ENCODE measurements at places on chromosomes 5 and 9.
A peak's percentile ranks its signal among the peaks of the same experiment; 100 is the strongest.

- no peak for DNase-seq
These were observed 15.6 kb downstream of the ANKHD1 start for GRCh38 chr5:140417235-140417634.

- DNase-seq, result peak; percentile 98
These were observed 83.4 kb downstream of the RAPGEF1 start for GRCh38 chr9:131656356-131657036.

DNA sequence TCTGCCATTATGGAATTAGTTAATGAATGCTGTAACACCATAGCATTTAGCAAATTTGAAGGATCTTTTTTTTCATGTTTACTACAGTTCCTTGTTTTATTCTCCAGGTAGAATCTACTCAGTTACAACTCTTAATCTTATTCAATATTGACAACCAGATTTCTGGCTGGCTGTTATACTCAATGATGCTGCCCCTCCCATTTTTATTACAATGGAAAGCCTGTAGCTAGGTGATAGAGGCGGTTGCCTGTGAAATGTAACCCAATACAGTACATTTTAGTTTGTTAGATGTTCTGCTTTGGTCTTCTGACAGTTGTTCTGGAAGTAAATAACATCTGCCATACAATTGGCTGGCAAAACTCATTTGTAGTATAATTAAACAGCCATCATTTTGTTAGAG is 294.2 kb downstream of the DMRTA1 start:
- no peak for DNase-seq

- DNase-seq, result peak; percentile 76
These were observed 28.7 kb downstream of the CDKN2A start for GRCh38 chr9:21965401-21965951.

DNA sequence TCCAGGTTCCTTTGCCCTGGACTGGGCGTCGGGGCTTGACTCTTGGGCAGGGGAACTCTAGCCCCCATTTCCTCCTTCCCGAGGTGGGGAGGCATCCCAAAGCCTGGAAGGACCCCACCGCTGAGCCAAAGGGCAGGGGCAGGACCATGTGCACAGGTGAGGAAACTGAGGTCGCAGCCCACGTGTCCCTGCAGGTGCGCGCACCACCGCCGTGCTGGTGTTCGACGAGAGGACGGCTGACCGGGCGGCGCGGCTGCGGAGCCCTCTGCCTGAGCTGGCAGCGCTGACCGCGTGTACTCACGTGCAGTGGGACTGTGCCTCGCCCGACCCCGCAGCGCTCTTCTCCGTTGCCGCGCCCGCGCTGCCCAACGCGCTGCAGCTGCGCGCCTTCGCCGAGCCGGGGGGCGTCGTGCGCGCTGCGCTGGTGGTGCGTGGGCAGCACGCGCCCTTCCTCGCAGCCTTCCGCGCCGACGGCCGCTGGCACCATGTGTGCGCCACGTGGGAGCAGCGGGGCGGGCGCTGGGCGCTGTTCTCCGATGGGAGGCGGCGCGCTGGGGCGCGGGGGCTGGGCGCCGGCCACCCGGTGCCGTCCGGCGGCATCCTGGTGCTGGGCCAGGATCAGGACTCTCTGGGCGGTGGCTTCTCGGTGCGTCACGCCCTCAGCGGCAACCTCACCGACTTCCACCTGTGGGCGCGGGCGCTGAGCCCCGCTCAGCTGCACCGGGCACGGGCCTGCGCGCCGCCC is 2.8 kb downstream of the ADGRD2 start:
- DNase-seq, result no peak

- DNase-seq, result peak; percentile 62
These were observed 12.7 kb upstream of the CD180 start for GRCh38 chr5:67209141-67209771.

- DNase-seq, result no peak
These were observed 126.4 kb upstream of the GPR151 start for GRCh38 chr5:146642410-146642809.

DNA sequence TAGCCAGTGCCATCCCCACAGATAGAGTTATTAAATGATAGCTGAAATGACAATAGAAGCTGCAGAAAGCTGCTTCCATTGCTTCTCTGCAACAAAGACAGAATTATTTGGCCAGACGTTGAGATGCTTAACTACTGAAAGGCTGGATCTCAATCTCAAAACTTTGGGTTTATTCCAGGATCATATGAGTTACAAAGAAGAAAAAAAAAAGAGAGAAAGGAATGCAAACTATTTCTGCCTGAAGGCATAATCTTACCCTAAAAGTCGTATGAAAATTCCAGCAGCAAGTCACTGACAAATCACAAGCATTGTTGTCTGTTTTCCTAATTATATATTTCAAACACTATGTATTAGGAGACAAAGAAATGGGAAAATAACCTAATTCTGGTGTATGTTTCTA is 12.8 kb upstream of the TYRP1 start:
- no peak for DNase-seq

GRCh38 chr9:11469745-11470144 is 856.9 kb upstream of the PTPRD start:
- DNase-seq, result no peak

GRCh38 chr5:138502121-138502520 is 36.8 kb downstream of the EGR1 start:
- no peak for DNase-seq

DNA sequence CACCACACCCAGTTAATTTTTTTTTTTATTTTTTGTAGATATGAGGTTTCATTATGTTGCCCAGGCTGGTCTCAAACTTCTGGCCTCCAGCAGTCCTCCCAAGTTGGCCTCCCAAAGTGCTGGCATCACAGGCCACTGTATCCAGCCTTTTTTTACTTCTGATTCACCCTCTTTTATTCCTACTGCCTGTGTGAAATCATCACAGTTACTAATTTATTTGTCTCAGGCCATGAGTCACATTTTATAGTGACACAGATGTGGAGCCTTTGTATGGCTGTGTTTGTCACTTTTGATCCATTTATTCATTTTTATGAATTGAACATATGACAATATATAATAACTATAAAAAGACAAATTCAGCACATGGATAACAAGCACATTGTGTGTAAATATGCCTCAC is 67.1 kb upstream of the SNX2 start:
- DNase-seq, result peak; percentile 30

GRCh38 chr9:87813119-87813463 is 69.6 kb upstream of the SPATA31E1 start:
- no peak for DNase-seq

GRCh38 chr9:89550346-89550927 is 52.5 kb upstream of the SEMA4D start:
- no peak for DNase-seq

DNA sequence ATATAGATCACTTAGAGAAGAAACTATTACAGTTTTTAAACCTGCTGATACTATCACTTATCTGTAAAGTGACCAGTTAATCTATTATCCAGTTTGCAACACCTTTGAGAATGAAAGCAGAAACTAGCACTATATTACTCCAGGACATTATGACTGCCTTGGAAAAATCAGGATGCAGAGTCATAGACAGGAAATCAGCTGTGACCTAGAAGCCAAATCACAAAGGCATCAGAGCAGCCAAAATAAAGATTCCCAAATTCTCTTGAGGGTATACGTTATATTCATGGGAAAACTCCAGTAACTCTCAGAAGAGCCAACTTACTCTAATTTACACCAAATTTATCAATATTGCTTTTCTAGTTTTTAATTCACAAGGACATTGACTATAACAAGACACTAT is 49.9 kb downstream of the CDO1 start:
- peak; percentile 27 for DNase-seq

DNA sequence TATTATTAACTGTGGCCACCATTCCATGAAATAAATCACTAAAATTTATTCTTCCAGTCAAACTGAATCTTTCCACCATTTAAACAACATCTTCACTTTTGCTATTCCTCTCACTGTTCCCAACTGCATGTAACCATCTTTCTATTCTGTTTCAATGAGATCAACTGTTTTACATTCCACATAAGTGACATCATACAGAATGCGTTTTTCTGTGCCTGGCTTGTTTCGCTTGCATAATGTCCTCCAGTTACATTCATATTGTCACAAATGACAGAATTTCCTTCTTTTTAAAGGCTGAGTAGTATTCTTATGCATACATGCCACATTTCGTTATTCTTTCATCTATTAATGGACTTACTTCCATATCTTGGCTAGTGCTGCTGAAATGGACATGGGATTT is 738.2 kb downstream of the SEMA5A start:
- no peak for DNase-seq

DNA sequence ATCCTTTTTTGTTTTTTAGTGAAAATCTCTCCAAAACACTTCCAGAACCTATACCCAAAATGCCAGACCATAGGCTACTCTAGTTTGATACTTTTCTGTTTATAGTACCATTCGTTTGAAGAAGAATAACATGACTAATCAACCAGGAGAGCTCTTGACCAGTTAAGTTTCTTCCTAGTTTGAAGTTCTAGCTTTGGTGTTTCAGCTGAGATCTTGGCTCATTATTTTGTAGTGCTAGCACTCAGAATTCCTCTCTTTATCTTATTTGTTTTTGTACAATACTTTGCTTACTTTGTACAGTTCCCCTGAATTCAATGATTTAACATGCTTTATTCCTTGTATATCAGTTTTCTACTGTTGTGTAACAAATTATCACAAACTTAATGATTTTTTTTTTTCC is 911.6 kb downstream of the EFNA5 start:
- no peak for DNase-seq

GRCh38 chr9:126673689-126674364 is 60.1 kb downstream of the LMX1B start:
- DNase-seq, result no peak

DNA sequence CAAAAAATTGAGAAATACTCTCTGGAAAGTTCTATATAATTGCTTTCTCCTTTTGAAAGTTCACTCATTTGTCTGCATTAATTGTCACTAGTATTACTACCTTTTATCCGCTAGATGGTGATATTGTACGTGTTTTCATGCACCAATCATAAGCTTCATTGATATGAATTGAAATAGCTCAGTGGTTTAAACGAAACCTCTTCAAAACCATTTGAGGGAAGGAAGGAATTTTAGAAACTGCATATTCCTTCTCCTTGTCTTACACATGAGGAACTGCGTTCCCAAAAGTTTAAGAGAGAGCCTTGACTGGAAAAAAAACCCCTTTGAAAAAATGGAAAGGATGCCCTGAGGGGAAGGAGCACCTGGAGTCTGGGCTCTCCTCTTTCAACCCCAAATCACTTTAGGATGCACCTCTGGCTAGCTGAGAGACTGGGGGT is 98.6 kb downstream of the YTHDC2 start:
- DNase-seq, result peak; percentile 59

DNA sequence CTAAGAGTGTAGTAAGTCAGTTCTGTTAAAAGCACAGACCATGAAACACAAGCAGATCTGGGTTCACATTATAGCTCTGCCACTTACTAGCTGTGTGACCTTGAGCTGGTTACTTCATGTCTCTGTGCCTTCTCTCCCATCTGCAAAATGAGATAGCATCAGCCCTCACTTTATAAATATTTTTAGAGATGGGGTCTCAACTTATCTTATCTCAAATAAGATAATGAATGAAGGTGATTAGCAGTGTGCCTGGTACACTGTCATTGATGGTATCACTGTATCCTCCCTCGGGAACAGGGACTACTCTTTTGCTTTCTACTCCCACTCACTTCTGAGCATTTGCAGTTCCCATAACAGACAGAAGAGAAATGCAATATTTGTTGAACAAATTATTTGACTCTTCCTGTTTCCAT is 52.4 kb downstream of the GALNT10 start:
- no peak for DNase-seq

- peak; percentile 96 for DNase-seq
These were observed 35.5 kb downstream of the GADD45G start for GRCh38 chr9:89640361-89640760.

GRCh38 chr5:179397516-179397915 is 52.3 kb upstream of the ADAMTS2 start:
- DNase-seq, result no peak

DNA sequence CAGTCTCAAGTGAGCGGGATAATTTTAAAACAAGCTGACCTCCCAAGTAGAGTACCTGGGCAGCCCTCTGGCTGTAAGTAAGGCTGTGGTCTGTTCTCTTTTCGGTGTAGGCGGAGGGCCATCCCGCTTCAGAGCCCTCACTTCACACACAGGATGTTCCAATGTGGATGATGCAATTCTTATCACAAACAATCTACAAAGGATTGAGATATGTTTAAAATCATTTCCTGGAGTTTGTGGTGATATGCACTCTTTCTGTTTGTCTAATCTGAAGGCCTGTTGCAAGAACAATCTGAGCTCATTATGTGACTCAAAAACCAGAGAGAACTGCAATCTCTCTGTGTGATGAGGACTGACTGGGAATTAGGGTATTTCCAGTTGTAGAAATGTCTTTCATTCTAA is 42.5 kb downstream of the ITGA2 start:
- peak; percentile 83 for DNase-seq

GRCh38 chr5:28499766-28500290 is 1461.4 kb upstream of the CDH9 start:
- DNase-seq, result no peak

- DNase-seq, result no peak
These were observed 72.0 kb upstream of the IQGAP2 start for GRCh38 chr5:76331126-76331525.

- no peak for DNase-seq
These were observed 605.4 kb downstream of the DNAH5 start for GRCh38 chr5:13339093-13339492.

DNA sequence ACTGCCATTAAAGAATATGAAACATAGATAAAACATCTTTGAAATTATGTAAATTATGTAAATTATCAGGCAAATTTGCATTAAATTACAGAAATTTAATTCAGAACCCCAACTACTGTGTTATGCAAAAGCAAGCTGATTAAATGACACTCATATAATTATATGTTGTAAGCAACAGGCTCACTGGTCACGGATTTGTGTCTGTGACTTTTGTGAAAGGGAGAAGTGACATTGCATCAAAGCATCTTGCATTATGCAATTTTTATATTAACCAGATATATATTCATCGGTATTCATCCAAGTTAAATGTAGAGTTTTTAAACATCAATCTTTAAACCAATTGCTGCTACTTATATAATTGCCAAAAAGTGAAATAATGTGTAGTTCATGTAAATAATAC is 13.0 kb upstream of the GLIPR2 start:
- no peak for DNase-seq

- peak; percentile 86 for DNase-seq
These were observed 53.8 kb downstream of the SHB start for GRCh38 chr9:38015266-38015665.
